ENCODE measurements at places on chromosomes 1 and 21.
A peak's percentile ranks its signal among the peaks of the same experiment; 100 is the strongest.

GRCh38 chr21:17688912-17689874, 76.5 kb upstream of the BTG3 start:
- peak; percentile 22 for DNase-seq

- no peak for DNase-seq
These were observed 12.0 kb upstream of the ADORA3 start for GRCh38 chr1:111515291-111516004.

- no peak for DNase-seq
These were observed 39.8 kb downstream of the TBX15 start for GRCh38 chr1:118948351-118948750.

DNA sequence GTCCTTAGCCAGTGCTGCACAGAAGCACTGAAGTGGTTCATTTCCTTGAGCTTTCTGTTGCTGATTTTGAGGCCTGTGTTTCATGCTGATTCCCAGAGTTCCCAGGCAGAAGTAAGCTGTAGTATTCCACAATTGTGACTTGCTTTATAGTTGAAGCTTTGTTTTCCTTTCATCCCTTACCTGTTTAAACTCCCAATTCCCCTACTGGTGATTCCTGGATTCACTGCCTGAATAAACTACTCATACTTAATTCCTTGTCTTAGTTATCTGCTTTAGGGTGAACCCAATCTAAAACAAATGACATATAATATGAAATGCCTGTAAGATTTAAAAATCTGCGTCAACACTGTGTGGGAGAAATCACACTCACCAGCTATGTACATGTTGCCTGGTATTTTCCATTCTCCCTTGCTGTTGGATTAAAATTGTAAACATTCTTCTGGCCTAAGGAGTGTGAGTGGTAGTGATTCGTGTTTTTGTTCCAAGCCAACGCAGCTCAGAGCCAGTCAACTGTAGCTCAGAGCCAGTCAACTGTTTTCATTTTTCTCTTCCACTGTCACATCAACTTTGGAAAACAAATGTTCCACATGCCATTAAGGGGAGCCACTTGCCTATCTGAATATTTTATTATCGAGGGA, 879.4 kb downstream of the MRPL39 start:
- DNase-seq = no peak

- no peak for DNase-seq
These were observed 276.1 kb downstream of the LMX1A start for GRCh38 chr1:165080253-165080896.

DNA sequence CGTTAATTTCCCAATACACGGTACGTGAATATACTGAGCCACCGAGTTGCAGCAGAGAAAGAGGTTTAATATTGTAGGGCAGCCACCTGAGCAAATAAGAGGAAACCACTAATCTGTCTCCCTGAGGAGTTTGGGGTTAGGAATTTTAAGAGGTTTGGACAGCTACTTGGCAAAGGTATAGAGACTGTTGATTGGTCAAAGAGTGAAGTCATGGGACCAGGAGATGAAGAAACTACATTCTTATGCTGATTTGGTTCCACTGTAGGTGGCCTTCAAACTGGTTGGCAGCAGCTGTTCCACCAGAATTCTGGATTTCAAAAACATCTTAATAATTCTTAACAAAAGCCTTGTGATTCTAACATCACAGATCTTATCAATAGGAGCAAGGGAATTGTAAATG, 485.4 kb upstream of the PRMT6 start:
- no peak for DNase-seq

DNA sequence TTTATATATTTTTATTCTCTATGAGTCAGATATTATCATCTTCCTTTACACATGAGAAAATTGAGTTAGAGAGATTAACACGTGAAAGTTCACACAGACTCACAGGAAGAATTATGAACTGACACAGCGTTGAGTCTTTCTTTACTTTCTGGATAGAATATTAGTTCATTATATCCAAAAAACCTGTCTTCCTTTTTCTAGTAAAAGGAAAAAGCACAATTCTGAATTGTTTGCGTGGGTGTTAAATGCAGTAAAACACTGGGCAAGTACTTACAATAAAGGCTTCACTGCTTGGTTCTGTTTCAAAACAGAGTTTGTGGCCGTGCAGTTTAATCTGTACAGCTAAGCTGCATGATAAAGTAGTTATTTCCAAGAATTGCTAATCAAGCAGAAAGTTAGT, 10.8 kb downstream of the MAGI3 start:
- no peak for DNase-seq

GRCh38 chr1:229758101-229759036, 132.3 kb downstream of the URB2 start:
- no peak for DNase-seq

GRCh38 chr1:73066866-73067265, 784.5 kb upstream of the NEGR1 start:
- no peak for DNase-seq

DNA sequence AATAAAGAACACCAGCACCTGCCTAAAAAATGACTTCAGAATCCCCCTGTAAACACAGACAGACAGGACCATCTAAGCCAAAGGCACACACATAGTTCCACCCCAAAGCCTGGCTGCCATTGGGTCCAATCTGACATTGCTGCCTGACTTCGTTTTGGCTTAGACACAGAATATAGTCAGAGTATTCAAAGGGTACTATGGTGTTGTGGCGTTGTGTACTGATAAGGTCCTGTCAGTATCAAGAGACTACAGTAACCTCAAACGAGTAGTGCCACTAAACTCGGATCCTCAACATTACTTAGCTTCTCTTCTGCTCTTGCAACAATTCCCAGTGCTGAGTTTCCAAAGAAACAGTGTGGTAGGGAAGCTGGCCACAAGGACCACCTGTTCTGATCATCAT, 169.3 kb upstream of the NR5A2 start:
- DNase-seq = no peak

GRCh38 chr21:37532868-37533780, 166.6 kb downstream of the DYRK1A start:
- DNase-seq = no peak

DNA sequence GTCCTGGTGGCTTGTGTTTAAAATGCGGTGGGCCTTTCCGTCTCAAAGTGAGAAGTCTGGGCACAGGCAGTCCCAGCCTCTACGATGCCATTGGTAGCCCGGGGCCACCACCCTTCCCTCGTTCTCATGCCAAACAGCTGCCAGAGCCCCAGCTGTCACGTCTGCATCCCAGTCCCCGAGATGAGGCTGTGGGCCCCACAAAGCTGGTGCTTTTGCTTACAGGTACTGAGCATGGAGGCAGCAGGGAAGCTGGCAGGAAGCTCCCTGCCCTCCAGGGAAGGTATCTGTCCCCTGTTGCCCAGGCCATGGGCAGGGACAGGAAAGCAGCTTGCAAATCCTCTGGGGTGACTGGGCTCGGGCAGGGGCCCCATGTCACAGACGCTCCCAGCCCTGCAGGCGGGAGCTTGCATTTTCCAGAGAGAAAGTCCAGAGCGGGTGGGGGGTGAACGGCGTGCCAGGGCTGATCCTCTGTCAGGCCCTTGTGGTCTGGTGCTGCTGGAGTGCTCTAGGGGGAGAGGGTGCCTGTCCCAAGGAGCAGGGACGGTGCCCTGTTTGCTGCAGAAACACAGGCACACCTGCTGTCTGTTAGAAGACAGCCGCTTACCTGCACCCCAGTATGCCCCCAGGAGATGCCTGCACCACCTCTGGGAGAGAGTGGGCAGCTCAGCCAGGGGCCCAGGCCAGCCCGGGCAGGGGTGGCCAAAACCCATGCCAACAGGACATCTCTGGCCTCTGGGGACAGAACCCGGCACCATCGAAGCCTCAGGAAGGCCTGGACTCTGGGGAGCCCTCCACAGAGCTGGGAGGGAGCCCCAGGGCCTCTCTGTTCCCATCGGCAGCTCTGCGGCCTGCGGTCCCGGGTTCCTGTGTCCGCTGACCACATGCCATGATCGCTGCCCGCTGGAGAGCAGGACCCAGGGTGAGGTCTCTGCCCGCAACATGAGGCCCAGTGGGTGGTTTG, 45.9 kb downstream of the SLX9 start:
- DNase-seq = no peak

DNA sequence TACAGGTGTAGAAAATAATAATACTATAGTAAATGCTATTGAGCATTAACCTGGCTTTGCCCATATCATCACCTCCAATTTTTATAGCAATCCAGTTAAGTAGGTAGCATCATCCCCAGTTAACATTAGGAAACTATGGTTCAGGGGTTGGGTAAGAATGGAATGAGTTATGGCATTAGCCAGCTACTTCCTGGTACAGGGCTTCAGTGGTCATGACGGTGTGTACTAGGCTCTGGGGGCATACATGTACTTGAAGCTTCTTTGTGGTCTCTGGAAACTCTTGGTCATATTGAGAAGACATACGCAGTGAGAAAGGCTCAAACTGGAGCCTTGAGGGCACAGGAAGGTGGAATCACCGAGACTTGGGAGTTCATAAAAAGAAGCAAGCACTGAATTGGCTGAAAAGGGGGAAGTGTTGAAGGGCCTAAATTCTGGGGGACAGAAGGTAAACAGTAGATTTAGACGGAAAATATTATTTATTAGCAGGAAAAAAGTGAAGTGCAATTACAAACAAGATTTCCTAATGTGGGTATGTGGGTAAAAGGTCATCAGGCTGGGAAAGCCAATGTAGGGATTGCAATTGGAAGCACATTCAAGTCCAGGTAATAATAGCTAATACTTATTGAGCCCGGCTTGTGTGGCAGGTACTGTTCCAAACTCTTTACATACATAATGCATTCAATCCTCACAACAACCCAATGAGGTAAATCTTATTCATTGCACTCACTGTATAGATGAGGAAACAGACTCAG, 114.2 kb upstream of the ATP1A1 start:
- DNase-seq = no peak

All from pancreas (tissue), 10 donors.